AG09309 (cell line): ENCODE measurements at places on chromosomes 16 and 17.

DNA sequence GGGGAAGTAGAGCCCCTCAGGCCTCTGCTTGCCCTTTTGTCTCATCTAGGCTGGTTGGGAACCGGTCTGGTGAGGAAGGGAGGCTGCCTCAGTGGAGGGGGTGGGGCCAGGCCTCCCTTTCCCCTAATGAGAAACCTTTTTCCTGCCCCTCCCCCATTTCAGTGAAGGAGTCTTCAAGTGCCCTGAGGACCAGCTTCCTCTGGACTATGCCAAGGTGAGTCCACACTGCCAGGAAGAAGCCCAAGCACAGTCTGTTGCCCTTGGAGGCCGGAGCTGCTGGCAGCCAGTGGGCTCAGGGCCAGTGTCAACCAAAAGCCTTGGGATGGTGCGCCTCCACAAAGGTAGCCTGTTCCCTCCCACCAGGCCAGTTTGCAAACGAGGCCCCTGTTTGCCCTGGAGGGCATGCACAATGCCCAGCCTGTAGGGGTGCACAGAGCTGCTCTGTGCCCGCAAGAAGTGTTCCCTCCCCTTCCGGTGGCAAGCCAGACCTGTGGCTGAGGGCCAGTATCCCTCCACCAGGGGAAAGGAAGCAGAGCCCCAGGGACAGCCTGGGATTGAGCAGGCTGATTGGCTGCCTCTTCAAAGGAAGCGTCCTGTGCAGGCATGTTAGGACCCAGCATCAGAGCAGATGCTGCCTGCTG lies 3.4 kb downstream of the TRAF4 start:
- DNase-seq = no peak

GRCh38 chr16:21560462-21560861 lies 38.9 kb upstream of the METTL9 start:
- no peak for DNase-seq

- no peak for DNase-seq
Observed at GRCh38 chr16:4097826-4098240, 18.4 kb downstream of the ADCY9 start.

GRCh38 chr17:69207151-69207550 lies 21.5 kb downstream of the ABCA10 start:
- no peak for DNase-seq

- no peak for DNase-seq
Observed at GRCh38 chr17:52995147-52995546, 827.6 kb upstream of the KIF2B start.

GRCh38 chr17:17001874-17002520 lies 30.1 kb upstream of the TNFRSF13B start:
- DNase-seq = no peak

- DNase-seq = peak; percentile 4
Observed at GRCh38 chr16:50644729-50645128, 36.4 kb downstream of the SNX20 start.

DNA sequence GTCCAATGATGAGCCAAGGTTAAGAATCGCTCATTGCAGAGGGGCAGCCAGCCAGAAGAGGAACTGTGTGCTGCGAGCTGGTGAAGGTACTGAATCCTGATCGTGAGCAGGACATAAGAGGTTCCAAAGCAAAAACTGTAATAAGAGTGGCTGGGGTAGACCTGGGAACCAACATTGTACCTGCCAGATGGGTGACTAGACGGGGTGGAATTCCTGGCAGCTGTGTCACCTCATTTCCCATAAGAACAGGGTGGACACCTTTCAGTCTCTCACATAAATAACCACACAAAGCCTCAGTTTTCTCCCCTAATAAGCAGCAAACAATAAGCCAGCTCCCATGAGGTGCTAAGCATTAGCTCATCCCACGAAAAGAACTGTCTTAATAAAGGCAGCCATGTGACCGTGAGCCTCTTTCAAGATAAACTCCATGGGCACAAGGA lies 290.3 kb downstream of the SOX9 start:
- DNase-seq = no peak

- DNase-seq = no peak
Observed at GRCh38 chr16:20243731-20244281, 83.5 kb downstream of the GP2 start.

GRCh38 chr16:85798901-85799496 lies 345 bp downstream of the EMC8 start:
- no peak for DNase-seq

DNA sequence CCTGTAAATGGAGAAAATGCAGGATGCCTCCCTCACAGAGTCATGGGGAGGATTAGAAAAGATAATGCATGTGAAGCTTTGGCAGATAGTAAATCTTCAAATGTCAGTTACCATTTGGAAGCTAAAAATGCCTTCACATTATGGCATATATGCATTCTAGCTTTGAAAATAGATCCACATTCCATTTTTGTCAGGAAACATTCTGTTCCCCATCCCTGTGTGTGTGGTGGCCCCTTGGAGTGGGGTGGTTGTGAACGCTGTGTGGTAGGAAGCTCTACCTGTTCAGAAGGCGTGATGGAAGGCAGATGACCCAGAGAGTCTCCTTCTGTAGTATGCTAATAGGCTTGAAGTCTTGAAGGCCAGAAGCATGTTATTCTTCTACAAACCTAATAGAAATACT lies 242.0 kb downstream of the HAPSTR1 start:
- no peak for DNase-seq

GRCh38 chr16:3998793-3999478 lies 117.3 kb downstream of the ADCY9 start:
- no peak for DNase-seq

DNA sequence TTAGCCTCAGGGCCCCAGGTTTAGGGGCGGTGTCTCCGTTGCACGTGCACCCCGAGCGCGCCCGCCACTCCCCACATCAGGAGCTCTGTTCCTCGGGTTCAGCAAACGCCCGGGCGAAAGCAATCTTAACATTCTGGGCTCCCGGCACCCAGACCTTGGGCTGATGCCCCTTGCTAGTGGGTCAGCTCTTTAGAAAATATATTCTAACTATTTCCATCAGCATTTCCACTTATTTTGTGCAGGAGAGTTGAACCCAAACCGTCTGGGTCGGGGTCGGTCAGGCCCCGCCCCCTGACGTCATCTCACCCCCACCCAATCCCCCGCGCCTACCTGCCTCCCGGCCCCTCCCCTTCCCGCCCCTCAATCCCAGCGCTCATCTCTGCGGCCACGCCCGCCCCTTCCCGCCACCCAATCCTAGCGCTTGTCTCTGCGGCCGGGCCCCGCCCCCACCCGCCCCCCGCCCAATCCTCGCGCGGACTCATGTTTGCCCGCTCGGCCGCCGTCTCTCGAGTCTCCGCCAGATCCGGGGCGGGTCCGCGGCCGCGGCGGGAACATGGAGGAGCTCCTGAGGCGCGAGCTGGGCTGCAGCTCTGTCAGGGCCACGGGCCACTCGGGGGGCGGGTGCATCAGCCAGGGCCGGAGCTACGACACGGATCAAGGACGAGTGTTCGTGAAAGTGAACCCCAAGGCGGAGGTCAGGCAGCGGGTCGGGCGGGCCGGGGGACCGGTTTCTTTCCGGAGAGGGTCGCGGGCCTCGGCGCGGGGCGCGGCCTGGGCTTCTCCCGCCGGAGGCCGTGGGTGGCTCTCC lies at the start of gene FN3KRP:
TSS of gene FN3KRP (plus strand) at position 504 of the 808 bp plus-strand sequence. CDS start at position 554, 50 bp downstream.
- peak; percentile 38 for DNase-seq

- DNase-seq = no peak
Observed at GRCh38 chr17:38605841-38606645, at the start of gene SRCIN1. Gene SRCIN1 (minus strand): TSS chr17:38605952. CDS start chr17:38605705, 247 bp downstream.

DNA sequence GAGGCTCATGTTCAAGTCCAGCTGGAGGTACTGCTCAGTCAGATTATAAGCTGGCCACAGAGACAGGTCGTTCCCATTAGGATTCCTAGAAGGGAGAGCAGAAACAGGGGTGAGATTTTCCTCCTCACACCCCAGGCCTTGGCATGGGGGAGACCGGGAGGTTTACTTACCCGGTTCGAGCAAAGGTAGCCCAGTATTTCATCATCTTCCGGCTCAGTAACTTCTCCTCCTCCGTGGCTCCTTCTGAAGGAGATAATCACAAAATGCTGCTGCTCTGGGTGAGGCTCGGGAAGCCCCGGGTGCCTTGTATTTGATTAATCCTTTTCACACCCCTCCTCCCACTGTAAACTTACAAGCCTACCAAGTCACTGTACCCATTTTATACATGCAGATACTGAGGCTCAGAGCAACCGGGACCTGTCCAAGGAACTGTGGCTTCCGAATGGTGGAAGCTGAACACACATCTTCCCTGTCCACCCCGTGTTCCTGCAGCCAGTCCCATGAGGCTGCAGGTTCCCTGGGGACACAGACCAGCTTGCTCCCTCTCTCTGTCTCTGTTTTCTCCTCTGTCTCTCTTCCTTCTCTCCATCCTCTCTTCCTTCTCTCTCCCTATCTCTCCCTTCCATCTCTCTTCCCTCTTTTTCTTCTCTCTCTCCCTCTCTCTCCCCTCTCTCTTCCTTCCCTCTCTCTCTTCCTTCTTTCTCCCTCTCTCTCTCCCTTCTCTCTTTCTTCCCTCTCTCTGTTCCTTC lies 13.9 kb upstream of the CES1 start:
- DNase-seq = no peak

- DNase-seq = no peak
Observed at GRCh38 chr16:705431-706188, at the start of gene FBXL16. Gene FBXL16 (minus strand): TSS chr16:705801. CDS start chr16:697405, 8,396 bp downstream.

DNA sequence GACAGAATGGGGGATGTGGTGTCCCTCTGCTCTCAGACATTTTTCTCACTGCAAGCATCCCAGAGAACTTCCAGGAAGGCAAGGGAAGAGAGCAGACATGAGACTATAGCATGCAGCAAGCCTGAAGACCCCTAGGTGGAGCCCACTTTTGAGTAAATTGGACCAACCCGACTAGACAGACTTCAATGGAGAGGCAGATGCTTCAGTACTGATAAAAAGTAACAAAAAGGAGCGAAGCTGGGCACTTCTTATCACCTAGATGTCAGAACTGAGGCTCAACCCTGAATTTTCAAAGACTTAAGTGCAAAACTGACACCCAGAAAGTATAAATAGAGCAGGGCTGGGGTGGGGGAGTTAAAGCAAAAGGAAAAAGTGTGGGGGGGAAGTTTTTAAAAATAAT lies 130.8 kb downstream of the PMP22 start:
- DNase-seq = no peak

DNA sequence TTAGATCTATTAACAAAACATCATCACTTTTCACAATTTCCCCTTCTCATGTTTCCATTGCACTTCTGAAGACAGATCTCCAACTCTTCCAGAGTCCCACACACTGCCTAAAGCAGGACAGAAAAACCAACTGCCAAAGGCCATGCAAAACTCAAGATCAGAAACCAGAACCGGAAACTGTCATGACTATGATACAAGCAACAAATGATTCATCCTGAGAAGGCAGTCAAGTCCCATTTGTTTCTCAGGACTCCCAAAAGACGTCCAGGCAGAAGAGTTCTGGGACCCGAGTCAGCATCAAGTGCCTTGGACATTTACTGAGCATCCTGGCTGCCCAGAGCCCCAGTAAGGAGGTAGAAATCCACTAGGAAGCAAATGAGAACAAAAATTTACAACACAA lies 38.8 kb downstream of the ERN1 start:
- no peak for DNase-seq

GRCh38 chr16:85300406-85300968 lies 188.2 kb upstream of the CIBAR2 start:
- DNase-seq = no peak

- no peak for DNase-seq
Observed at GRCh38 chr16:85150331-85150940, 38.2 kb upstream of the CIBAR2 start.

DNA sequence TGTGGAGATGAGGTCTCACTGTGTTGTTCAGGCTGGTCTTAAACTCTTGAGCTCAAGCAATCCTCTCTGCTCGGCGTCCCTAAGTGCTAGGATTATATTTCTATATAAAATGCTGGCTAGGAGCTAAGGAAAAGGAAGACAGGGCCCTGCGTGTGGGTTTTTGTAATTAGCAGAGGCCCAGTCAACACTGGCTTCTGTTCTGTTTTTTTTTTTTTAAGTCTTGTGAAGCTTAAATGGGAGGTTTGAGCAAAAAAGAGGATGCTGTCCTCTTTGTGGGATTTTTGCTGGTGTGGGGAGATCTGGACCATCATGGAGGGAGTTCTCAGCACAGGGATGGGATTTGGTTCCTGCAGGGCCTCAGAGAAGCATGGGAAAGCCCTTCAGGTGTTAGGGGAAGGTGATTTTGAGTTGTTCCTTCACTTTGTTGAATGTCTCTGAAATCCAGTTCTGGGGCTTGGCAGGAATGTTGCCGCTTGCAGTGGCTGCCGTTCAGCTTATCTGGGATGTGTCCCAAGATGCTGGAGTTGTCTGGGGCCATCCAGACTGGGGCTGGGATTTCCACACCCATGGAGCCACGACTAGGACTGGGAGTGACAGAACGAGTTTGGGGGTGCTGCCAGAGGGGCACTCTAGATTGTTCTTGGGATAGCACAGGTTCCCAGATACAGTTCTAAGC lies 4.2 kb downstream of the PYCARD start:
- no peak for DNase-seq

- DNase-seq = no peak
Observed at GRCh38 chr17:42358434-42358833, 29.8 kb downstream of the STAT3 start.

GRCh38 chr17:19003543-19004420 lies 782 bp downstream of the FAM83G start:
- DNase-seq = no peak

DNA sequence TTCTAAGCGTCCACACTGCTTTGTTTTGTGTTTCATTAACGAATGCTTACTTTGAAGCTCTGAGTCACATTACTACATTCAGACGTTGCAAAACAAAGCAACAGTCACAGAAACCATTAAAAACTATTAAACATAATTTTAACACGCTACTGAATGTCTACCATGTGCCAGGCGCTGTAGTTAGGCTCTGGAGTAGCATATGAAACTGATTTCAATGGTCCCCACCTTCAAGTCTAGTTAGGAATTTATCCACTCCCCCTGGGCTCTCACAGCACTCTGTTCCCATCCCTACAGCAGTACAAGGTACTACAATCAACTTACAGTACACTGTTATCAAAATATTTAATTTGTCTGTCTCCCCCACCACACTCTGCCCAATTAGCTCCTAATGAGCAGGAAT lies 631 bp downstream of the UTP6 start:
- no peak for DNase-seq

DNA sequence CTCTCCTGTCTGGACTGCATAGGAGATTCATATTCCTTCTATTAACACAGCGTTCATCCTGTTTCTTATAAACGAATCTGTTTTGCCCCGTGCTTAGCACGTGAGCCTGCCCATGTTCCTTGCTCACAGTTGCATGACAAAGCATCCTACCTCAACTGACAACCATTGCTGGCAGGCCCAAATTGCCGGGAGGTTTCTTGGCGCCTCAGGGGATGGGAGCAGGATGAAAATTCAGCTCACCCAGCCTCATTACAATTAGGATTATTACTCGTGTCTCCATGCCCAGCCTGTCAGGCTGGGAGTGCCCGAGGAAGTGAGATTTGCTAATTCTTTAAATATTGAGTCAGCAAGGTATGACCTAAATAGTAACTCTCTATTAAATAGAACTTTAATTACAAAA lies 36.7 kb upstream of the HELZ start:
- no peak for DNase-seq

- no peak for DNase-seq
Observed at GRCh38 chr16:53022374-53022773, 30.3 kb downstream of the CHD9NB start.

GRCh38 chr16:88208112-88208511 lies 174.6 kb upstream of the ZNF469 start:
- DNase-seq = no peak

GRCh38 chr17:47964856-47965255 lies 6.1 kb upstream of the CDK5RAP3 start:
- no peak for DNase-seq

GRCh38 chr16:58126451-58126961 lies 2.7 kb downstream of the CFAP20 start:
- no peak for DNase-seq

- DNase-seq = no peak
Observed at GRCh38 chr16:88883117-88883895, 16.8 kb upstream of the PABPN1L start.
